NCI-H1092 (cell line): ENCODE measurements at places on chromosomes 16 and 17.

DNA sequence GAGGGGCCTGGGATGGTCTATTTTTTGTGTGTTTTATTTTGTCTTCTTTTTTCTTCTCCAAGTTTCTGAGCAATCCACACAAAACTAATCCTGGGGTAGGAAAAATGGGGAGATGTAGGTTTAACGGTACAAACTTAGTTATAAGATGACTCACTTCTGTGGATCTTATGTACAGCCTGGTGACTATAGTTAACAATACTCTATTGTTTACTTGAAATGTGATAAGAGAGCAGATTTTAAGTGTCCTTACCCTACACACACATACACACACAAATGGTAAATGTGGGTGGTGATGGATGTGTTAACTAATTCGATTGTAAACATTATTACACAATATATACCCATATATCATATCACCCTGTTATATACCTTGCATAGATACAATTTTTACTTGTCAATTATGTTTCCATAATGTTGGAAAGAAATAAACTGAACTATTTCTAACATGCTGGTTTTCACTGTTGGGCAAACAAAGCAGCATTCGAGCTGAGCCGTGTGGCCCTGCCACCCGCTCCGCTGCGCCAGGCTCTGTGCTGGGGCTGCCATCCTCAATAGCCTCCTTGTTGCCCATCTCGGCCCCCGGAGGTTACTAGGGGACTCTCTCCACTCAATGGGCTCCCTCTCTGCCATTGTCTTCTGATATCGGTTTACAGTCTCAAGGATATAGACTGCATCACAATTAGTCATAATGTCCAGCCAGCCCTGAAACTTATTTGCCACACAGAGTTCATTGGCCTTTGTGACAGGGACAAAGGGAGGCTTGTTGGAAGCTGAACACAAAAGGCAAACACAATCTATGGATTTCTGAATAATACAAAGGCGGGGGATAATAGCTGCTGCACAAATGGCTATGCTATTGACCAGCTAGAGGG, 380.3 kb upstream of the MAF start:
- DNase-seq = no peak

- DNase-seq = peak; percentile 29
Measured at GRCh38 chr16:68499006-68499405, 40.1 kb upstream of the ZFP90 start.

DNA sequence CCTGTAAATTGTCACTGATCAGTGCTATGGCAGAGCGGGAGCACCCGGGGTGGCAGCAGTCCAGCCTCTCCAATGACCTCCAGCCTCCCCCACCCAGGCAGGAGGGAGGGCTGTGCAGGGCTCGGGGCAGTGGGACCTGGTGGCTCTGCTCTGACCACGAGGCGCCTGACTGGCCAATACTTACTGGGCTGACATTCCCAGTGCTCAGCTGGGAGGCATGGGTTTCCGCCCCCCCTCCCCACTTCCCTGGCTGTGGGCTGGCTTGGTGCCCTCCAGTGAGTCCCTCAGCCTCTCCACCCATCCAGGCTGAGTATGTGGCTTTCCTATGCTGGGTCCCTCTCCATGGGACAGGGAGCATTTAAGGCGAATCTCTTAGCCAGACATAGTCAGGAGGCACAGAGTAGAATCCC, 2.7 kb downstream of the SOCS3 start:
- DNase-seq = no peak

DNA sequence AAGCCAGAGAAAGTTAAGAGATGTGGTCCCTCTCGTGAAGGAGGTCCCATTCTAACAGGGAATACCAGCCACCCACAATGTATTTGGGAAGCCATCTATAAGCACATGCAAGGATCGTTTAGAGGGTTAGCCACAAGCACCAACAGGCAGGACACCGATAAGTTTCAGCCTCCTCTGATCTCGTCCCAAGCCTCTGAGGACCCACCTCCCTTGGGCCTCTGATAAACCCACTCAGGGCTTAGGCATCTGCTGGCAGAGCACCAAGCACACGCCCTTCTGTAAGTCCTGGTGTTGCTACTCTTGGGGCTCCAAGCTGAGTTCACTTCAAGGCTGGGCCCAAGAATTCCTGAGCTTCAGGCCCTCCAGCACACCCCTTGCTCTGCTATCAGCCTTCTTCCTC, 5.4 kb upstream of the PNPO start:
- DNase-seq = no peak

- DNase-seq = no peak
Measured at GRCh38 chr17:63925615-63926014, 6.5 kb downstream of the CD79B start.

- DNase-seq = no peak
Measured at GRCh38 chr17:32610943-32611342, 124.2 kb downstream of the CDK5R1 start.

- DNase-seq = no peak
Measured at GRCh38 chr16:13503960-13504635, 415.9 kb upstream of the ERCC4 start.

GRCh38 chr17:70955441-70955840, 786.1 kb downstream of the KCNJ2 start:
- no peak for DNase-seq

DNA sequence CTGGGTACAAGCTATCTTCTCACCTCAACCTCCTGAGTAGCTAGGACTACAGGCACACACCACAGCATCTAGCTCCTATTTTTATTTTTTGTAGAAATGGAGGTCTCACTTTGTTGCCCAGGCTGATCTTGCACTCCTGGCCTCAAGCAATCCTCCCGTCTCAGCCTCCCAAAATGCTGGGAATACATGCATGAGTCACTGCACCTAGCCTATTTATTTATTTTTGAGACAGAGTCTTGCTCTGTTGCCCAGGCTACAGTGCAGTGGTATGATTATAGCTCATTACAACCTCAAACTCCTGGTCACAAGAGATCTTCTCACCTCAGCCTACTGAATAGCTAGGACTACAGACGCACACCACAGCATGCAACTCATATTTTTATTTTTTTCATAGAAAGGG, 40.1 kb upstream of the RGS9 start:
- no peak for DNase-seq

GRCh38 chr16:49491771-49492761, 118.5 kb downstream of the C16orf78 start:
- peak; percentile 15 for DNase-seq

GRCh38 chr16:12406926-12407690, 396.6 kb downstream of the CPPED1 start:
- DNase-seq = no peak

DNA sequence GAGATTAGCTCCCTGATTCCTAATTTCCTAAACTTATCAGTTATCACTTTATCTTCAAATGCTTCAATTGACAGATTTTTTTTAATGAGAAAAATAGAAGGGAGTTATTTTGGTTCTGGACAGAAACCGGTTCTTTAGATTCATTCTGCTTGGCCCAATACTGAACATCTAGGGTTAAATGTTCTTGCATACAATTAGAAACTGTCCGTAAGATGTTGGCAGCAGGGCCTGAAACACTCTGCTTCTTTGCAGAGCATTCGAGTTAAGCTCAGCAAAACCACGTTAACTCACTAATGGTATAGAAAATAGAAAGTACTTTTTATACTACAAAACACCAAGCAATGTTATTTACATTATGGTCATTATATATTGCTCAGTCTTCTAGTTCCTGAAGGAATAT, 7.2 kb downstream of the SHCBP1 start:
- no peak for DNase-seq

- no peak for DNase-seq
Measured at GRCh38 chr17:81956607-81957589, 4.1 kb downstream of the NOTUM start.

- no peak for DNase-seq
Measured at GRCh38 chr17:9839433-9839832, 13.7 kb downstream of the GLP2R start.

- no peak for DNase-seq
Measured at GRCh38 chr16:69888005-69888590, 63.0 kb upstream of the CLEC18A start.

- DNase-seq = no peak
Measured at GRCh38 chr16:67243481-67243880, 3.8 kb downstream of the FHOD1 start.

DNA sequence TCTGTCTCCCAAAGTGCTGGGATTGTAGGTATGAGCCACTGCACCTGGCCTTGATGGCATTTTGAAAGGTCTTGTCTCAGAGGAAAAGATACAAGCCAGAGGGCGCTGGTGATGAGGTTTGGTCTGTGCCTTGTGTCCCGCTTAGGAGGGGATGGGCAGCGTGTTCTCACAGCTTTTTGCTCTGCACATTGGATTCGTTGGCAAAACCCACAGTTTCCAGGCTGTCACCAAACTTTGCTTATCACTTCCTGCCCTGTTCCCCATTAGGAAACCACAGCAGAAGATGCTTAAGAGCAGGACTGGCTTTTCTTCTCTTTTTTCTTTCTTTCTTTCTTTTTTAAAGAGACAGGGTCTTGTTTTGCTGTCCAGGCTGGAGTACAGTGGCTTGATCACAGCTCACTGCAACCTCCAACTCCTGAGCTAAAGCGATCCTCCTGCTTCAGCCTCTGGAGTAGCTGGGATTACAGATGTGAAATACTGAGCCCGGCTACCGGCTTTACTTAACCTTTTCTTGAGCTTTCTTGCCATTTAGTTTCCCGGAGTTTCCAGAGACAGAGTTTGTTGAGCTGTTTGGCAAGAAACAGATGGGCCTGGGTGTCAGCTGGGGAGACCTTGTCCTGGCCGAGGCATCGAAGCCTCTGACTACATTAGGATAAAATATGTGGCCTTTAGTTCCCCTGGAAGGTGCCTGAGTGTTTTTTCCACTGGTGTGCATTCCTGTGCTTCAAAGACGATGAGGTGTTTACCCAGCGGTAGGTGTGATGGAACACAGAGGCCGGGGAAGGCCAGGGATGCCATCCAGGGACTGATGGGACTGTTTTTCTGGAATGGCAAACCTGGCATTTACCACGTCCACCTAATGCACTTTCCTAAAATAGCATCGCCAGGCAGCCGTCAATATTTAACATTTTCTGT, 112.9 kb downstream of the ABCC1 start:
- DNase-seq = no peak

DNA sequence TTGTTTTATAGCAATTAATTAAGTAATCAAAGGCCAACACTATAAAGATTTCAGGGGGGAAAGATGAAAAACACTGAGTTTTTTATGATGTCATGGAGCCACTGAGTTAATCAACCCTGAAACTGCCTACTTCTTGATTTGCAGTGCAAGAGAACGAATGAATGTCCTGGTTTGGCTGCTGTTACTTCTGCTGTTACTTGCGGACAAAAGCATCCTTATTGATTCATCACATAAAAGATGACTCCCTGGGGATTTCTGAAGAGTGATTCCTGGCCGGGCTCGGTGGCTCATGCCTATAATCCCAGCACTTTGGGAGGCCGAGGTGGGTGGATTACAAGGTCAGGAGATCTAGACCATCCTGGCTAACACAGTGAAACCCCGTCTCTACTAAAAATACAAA, 10.9 kb upstream of the SPNS3 start:
- DNase-seq = no peak

DNA sequence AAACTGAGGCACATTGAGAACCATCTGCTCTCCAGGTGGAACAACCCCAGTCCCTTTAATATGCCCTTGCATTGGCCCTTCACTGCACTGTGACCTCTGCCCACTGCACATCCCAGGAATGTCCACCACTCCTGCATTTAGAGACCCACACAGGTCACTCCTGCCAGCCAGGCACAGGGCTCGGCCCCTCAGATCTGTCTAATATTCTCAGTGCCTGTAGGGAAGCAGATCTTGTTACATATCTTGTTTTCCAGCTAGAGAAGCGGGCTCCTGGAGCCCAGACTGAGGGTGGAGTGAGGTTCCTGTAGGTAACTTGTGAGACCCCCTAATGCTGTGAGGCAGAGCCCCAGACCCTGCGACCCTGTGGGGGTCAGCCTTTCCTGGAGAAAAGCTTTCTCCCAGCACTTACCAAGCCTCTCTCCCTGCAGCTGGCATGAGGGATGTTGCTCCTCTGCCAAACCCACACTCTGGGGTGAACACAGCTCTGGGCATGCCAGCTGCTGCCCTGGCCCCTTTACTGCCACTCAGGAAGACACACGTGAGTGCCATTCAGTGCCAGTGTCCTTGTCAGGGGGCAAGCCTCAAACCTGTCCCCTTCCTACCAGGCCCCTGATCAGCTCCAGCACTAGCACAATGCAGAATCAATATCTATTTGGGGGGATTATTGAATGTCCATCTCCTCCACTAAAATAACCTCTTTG, 40.3 kb upstream of the CRHR1 start:
- DNase-seq = peak; percentile 35

DNA sequence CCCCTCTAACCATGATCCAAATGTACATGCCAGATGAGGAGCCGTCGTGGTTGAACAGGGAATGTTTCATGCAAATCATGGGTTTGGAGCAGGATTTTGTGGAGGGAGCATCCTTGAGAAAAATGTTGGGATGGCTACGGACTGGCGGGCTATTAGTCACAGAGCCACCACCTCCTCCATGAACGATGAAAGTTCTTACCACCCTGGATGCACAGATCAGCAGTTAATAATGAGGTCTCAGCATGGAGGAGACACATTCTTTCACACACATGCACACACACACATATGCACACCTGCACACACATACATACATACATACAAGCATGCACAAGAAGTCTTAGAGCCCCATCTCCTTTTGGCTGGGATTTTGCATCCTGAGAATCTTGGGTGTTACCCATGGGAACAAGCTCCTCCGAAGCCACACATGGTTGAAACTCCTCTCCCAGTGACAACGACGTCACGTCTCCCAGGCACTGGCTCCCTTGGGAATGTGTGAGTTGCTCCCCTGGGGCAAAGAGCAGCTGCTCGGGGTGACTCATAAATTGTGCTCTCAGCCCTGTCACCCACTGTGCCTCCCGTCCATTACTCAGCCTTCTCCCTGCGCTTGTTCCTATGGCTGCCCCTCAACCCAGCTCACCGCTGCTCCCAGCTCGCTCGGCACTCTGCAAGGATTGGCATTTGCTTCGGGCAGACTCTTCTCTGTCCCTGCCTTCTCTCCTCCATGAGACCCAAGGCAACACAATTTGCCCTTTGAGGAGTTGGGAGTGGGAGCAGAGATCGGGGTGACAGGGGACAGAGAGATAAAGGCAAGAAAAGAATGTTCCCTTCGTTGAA, 344.6 kb downstream of the SOX9 start:
- peak; percentile 49 for DNase-seq

GRCh38 chr17:81519284-81520020, 6.9 kb upstream of the ACTG1 start:
- DNase-seq = no peak
